ENCODE measurements at places on chromosomes 2 and 18.
A peak's percentile ranks its signal among the peaks of the same experiment; 100 is the strongest.

GRCh38 chr2:29051730-29052129 lies 22.6 kb downstream of the PCARE start:
- DNase-seq = no peak

GRCh38 chr2:162002623-162003235 lies 71.3 kb downstream of the DPP4 start:
- DNase-seq = no peak

DNA sequence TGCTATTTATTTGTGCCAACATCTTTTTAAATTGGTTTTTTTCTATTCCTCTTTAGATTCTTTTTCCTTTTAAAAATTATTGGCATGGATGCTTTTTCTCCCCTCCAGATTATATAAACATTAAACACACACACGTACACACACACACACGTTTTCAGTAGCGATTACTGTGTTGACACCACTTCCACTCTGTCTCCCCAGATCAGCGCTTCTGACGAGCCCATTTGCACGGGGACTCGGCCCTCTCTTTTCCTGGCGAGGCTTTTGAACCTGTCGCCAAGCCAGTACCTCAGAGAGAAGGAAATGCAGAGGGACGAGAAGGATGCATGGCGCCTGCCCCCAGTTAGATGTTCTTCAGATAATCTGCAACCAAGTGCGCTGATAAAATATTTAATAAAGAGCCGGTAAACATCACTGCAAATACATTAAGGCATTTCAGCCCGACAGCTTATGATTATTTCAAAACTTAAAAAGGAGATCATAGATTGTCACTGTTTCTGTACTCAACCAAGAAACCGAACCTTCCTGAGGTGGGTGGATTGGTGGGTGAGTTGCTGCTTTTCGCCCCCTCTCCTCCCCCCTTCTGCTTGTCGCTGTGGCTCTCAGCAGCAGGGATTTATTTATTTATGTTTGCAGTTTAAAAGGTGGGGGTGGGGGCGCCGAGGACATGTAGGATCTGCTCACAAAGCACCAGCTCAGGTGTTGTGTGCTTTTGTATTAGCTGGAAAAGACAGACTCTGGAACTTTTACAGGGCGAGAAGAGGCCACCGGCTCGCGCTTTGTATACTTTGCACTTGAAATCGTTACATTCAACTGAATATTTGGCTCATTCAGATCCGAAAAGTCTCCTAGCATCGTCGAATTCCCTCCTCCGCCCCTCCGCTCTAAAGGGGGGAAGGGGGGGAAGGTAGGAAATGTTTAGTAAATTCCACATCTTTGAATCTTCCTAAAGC lies 787 bp upstream of the TBR1 start:
- no peak for DNase-seq

DNA sequence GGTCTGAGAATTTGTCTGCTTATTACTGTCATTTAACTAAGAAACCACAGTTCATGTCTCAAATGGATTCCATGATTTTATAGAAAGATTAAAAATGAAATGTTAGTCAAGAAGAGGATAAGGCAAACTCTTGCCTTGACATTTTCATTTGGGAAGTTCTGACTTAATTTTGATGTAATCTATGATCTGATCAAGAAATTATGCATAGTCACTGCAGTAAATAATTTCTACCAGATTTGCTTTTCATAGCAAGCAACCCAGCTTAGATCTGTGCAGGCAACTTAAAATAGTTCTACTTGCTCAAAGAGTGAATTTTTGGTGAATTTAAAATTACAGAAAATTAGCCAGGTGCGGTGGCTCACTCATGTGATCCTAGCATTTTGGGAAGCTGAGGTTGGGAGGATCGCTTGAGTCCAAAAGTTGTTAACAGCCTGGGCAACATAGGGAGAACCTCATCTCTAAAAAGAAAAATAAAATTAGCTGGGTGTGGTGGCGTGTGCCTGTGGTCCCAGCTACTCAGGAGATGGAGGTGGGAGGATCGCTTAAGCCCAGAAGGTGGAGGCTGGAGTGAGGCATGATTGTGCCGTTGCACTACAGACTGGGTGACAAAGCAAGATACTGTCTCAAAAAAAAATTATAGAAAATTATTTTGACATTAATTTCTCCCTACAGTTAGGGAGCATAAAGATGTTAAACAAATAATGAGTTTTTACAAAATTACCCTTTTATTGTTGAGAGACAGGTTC lies 158.7 kb upstream of the MYO3B start:
- no peak for DNase-seq

DNA sequence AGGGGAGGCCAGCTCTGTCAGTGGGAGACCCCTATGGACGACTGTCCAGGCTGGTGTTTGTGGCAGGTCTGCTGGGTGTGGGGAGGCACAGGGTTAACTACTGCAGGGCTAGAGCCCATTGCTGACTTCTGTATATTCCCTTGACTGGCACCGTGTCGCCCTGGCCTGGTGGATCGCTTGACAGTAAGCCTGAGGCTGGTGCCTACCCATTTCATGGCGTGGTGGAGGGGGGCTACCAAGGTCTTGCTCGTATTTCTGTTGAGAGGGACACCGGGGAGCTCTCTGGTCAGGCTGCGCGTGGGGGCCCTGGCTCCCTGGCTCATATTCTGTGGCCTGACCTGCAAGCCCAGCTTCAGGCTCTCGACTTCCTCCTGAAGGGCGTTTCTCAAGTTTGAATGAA lies 119.7 kb downstream of the ACOXL start:
- no peak for DNase-seq

DNA sequence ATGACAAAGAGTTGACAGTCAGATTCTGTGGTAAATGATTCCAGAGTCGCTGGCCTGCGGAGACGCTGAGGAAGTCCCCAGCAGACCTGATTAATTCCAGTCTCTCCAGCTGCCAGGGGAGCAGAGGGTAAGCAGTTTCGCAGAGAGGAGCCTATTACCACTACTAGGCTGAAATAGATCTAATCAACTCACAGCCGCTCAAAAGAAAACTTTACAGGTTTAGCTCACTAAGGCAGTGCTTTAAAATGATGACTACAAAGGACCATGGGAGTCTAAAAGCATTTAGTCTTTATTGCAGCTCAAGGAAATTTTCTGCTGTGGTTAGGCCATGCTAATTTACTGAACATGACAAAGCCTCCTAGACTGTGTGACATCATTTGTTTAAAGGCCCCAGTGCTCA lies 445.6 kb upstream of the POU3F3 start:
- DNase-seq = no peak

GRCh38 chr2:122736279-122736678 lies 980.8 kb downstream of the TSN start:
- DNase-seq = no peak

GRCh38 chr2:23653326-23653725 lies 268.3 kb downstream of the KLHL29 start:
- DNase-seq = no peak

DNA sequence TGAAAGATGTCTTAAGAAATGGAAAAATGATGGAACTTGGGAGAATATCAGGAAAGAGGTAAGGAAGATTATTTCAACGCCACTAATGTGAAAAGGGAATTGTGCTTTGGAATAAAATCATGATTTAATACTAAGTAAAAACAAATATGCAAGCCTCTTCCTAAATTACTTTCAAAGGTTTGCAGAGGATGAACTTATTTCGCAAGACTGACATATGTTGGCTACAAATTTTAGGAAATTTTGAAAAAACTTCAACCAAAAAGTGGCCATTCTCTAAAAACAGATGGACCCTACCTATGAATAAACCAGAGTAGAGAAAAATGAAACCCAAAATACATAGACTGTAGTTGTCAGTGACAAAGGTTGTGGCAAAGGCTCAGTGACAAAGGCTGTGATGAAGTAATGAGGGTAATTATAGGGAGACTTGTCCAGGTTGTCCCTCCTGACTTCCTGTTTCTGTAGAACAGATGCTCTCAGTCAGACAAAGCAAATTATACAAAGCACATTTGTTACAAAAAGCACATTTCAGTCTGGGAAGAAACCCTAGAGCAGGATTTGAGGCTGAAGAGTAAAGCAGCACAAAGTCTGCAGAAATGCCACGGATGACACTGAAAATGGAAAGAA lies 39.5 kb downstream of the SFT2D3 start:
- DNase-seq = no peak

- DNase-seq = no peak
Observed at GRCh38 chr18:51009072-51009471, 20.9 kb upstream of the SMAD4 start.

- DNase-seq = no peak
Observed at GRCh38 chr18:62209046-62209445, 22.0 kb downstream of the RELCH start.

DNA sequence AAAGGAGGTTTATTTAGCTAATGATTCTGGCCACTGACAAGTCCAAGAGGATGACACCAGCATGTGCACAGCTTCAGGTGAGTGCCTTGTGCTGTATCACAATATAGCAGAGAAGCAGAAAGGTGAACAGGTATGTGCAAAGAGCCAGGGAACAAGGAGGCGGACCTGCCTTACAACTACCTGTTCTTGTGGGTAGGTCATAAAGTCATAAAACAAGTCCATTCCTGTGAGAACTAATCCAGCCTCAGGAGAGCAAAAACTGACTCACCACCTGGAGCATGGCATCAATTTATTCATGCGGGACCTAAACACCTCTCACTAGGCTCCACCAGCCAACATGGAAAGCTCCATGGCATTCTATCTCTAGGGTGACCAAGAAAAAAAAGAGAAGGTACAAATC lies 234.2 kb downstream of the ASXL3 start:
- DNase-seq = no peak

- DNase-seq = no peak
Observed at GRCh38 chr2:105487142-105488069, 88.6 kb upstream of the FHL2 start.

DNA sequence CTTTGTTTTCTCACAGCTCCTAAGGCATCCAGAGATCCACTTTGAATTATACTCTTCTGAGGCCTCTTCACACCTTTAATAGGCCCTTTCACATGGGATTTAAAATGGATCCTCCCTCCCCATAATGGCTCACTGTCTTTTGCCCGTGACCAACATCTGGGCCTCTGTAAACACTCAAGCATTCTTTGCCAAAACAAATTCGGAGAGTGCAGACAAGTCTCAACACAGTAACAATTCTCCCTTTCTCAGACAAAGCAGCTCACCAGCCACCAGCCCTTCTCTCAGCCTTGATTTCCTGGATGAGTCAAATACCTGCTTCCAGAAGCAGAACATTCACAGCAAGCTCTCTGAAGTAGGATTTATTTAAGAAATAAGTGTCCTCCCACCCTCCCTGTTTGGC lies 14.0 kb upstream of the IMP4 start:
- DNase-seq = no peak

- no peak for DNase-seq
Observed at GRCh38 chr18:70107091-70107490, 98.4 kb downstream of the RTTN start.

DNA sequence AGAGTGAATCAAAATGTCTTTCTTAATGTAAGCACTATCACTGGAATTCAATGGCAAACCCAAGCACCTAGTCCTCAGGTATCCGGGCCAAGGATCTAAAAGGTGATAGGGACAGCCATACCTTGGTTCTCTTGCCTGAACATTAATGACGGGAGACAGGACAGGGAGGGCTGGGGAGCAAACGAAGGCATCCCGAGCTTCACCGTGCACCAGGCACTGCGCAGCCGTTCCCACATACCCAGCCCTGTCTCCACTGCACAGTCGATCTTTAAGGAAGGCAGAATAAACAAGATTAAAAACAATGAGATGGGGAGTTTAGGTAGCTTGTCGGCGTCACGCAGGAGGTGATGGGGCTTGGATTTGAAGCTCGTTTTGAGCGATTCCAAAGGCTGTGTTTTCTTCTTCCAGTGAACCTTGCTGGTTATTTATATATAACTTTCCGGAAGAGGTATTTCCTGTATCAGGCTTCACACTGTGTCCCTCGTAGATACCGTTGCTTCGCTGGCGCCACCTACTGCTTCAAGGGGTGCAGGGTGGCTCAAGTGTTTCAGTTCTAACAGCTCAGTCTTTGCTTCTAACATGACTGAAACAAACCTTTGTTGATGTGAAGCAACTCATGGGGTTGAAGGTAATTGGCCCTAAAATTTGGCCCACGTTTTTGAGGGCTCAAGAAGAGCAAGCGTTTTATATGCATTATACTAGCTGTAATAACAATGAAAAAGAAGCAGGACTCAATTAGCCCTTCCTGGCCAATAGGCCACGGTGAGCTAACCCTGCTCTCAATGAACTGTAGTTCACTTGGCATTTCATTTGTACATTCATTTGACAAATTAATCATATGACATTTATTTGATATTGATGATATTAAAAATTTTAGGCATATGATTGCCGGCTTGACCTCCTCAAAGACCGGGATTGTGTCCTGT lies 77.4 kb downstream of the DCDC2C start:
- DNase-seq = peak; percentile 43

GRCh38 chr2:41829052-41829451 lies 218.8 kb upstream of the PKDCC start:
- DNase-seq = no peak

DNA sequence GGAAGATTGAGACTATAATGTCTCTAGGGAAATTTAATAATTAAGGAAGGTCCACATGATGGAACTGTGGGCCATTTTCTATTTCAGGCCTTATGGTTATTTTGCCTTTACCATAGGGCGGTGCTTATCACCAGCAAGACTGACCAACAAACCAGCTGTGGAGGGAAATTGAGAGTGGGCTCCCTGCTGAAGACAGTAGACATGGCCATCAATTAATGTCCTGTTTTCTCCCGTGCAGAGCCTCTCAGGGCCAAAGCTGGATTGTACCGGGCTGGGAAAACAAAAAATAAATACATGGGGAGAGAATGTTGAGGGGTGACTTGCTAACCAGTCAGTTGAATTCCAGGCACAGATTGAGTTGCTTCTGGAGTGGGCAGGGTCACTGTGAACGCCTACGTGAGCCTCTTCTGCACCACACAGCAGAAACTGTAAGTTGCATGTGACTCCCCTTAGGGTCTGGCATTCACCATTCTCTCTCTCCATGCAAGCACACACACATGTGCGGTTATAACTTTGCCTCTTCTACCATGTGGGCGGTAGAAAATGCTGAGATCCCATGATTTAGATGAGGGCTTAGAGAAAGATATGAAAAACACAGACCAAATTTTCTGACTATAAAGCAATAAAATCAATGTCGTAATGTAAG lies 128.5 kb downstream of the COPS8 start:
- DNase-seq = no peak

DNA sequence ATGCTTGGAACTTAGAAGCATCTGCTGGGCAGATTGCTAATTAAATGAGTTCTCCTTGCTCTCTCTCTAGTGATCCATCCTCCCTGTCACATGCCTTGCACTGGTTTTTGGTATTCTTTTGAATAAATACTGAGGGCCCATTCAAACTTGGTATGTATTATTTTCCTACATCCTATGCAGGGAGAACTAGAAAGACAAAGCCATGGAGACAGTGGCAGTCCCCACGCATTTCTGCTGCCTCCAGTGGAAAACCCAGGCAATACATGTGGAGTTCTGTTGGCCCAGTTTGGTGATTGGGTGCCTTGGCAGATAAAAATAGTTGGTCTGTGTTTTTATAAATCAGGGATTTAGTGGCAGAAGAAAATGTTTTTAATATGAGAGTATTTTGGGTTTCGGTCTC lies 68.7 kb downstream of the DIS3L2 start:
- DNase-seq = no peak

- no peak for DNase-seq
Observed at GRCh38 chr2:121644715-121645114, 4.5 kb downstream of the CLASP1 start.

Measured in stimulated activated CD8-positive, alpha-beta memory T cell treated with anti-CD3 and anti-CD28 coated beads, Interleukin-2, amount 100 ng/mL, for 48 hours (primary cell).